ENCODE measurements at places on chromosomes 6 and 20.

DNA sequence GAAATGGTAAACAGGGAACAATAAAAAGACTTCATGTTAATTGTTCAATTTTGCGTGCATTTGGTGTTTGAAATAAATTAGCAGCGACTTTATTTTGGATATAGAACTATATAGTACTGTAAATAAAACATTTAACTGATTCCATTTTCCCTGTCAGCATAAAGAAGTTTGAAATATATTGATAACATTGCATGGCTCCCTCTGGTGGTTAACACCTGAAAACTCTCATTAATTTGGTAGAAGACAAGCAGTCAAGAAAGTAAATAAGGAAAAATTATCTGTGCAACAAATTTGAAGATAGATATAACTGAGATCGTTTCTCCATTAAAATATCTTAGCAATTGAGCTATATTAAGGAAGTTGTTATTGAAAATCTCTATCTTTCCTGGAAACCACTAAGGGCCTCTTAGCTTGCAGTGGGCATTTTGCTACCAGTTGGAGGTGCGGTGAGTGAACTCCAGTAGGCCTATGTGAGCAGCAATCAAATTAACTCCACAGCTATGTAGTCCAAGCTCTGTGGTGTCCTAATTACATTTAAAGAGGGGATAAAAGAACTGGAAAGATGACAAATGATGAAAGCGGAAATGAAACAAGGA lies 435.7 kb upstream of the FKBP1C start:
- no peak for DNase-seq

DNA sequence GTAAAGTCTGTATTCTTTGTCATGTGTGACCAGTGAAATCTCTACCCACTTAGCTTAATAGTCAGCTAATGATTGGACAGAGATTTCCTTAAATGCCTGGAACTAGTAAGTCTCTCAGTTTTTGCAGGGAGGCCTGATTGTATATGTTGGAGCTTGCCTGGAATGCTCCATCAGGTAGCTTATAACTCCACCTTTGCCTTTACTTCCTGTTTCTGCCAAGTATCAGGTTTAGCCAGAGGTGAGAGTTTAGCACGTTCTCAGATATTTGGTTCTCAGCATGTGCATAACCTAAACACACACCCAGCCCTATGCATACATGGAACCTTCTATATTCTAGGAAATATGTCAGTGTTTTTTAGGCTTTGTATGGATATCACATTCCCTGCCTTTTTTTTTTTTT lies 435.3 kb downstream of the CDKAL1 start:
- no peak for DNase-seq

DNA sequence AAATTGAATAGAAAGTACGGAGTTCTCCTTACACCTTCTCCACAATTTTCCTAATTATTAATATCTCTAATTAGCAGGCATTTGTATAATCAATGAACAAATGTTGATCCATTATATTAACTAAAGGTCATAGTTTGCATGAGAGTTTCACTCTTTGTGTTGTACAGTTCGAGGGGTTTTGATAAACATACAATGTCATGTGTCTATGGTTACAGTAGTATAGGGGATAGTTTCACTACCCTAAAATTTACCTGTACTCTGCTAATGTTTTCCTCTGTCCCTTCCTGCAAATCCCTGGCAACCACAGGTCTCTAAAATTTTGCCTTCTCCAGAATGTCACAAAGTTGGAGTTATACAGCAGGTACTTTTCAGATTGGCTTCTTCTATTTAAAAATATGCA lies 1199.8 kb upstream of the GJE1 start:
- DNase-seq = no peak

DNA sequence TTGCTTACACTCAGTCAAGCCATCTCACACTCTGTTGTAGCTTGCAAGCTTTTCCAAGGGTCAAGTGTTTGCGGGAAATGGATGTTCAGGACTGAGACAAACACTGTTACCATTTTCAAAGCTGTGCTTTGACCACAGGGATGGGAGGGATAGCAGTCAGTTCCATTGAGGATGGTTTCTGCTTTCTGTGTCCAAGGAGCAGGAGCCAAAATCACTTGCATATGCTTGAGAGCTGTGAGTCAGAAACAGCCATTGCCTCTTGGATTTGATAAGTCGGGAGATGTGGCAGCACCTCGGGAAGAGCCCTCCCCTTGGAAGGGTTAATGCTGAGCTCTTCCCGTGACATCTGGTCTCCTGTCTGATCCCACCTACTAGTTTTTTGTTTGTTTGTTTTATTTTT lies 85.2 kb downstream of the TCP11 start:
- DNase-seq = no peak

GRCh38 chr6:40196135-40196518 lies 261.9 kb upstream of the MOCS1 start:
- no peak for DNase-seq

- DNase-seq = peak; percentile 22
These were observed 258.8 kb downstream of the GMPR start for GRCh38 chr6:16496991-16497801.

GRCh38 chr6:168414336-168415097 lies 26.5 kb upstream of the SMOC2 start:
- DNase-seq = no peak

DNA sequence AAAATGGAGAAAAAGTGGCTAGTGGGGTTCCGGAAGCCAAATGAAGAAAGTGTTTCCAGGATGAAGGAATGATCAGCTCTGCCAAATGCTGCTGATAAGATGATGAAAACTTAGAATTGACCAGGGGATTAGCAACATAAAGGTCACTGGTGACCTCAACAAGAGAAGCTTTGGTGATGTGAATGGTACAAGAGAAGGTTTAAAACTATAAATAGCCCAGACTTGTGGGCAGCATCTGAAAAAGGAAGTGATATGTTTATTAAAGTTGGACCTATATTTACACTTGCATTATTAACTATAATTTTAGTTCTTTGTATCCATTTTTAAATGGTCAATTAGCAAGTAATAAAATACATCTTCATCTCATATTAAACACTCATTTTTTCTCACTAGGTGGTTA lies 45.1 kb downstream of the CGA start:
- no peak for DNase-seq

DNA sequence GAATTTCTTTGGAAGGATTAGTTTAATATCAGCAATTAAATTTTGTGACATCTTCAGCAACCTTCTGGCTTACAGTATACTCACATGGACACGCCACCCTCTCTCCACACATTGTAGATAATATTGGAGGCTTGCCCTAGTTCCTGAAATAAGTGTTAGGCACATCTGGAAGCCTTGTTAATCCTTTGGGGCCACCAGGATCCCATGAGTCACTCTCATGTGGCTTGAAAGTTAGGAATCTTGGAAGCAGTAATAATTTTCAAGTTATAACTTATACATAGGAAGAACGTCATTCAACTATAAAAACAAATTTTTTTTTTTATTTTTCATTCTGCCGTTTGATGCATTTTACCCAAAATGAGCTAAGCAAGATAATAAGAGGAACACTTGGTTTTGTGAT lies 20.5 kb downstream of the LAMA4 start:
- DNase-seq = no peak

DNA sequence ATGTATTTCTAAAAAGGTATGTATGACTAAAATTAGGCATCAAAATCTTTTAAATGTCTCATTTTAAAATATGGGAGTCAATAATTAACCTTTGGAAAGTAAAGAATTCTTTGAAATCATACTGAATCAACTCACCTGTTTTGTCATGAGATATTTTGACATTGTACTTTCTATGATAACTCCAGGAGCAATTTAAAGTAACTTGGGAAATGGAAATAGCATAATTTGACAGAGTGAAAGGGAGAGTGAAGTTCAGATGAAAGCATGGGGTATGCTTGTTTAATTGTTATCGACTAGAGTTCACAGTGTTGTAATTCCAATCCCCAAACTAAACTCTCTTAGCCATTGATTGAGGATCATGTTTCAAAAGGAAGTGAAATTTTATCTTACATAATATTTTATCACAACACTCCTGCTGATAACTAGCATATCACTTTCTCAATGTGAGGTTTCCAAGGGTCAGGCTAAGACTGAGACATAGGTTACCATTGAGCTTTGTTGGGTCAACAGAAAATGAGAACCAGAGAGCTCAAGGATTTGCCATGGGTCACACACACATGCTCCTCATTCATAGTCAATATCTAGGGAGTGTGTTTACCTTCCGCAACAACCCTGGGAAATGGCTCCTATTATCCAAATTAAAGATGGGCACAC lies 2.3 kb downstream of the GSTA1 start:
- no peak for DNase-seq

- no peak for DNase-seq
These were observed 2.6 kb upstream of the BPIFB4 start for GRCh38 chr20:33076662-33077372.

- peak; percentile 69 for DNase-seq
These were observed 24.7 kb upstream of the CCN6 start for GRCh38 chr6:112029045-112029822.

DNA sequence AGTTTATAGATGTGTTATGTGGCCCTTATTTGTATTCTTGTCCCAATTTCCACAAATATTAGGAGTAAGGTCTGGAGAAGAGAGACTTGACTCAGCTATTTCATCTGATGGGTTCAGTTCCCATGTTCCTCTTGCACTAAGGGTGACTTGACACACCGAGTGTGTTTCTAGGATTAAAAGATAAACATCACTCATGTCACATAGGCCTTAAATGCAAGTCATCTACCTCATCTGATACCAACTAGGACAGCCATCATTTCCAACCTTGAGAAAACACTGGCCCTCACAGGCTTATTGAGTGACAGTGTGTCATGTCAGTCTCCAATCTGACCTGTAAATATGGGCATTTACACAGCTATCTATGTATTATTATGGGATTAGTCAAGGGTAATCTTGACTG lies 53.0 kb upstream of the ADGRF5 start:
- no peak for DNase-seq

DNA sequence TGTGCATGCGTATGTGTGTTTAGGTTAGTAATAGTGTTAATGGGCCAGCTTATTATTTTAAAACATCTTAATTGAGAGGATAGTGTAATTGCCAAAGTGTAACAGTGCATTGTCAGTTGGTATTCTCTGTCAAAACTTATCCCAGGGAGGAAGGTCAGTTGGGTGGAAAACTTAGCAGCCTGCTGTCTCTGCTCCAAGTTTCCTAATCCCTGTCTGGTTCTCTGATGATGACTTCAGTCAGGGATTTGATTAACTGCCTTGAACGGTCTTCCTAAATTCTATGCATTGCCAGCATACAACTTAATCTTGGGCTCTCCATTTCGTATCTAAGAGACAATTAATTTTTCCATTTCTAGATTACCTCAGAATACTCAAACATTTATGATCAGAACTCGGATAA lies 51.1 kb downstream of the L3MBTL3 start:
- peak; percentile 39 for DNase-seq

GRCh38 chr6:42293386-42293977 lies 75.8 kb upstream of the MRPS10 start:
- no peak for DNase-seq

DNA sequence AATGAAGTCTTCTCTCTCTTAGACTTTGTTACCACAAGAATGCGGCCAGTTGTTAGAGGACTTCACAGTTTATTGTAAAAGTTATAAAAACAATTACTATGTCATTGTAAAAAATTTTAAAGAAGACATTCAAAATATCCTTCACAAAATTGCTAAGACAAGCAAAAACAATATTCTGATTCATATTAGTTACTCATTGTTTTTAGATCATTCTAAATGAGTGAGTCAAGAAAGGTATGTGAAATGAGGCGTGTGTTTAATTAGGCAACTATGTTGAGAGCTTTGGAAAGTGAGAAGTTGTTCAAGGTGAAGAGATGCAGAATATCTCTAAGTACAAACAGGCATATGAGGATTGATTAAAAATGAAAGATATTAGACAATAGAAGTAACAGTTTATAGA lies 875.3 kb downstream of the EYS start:
- peak; percentile 39 for DNase-seq

DNA sequence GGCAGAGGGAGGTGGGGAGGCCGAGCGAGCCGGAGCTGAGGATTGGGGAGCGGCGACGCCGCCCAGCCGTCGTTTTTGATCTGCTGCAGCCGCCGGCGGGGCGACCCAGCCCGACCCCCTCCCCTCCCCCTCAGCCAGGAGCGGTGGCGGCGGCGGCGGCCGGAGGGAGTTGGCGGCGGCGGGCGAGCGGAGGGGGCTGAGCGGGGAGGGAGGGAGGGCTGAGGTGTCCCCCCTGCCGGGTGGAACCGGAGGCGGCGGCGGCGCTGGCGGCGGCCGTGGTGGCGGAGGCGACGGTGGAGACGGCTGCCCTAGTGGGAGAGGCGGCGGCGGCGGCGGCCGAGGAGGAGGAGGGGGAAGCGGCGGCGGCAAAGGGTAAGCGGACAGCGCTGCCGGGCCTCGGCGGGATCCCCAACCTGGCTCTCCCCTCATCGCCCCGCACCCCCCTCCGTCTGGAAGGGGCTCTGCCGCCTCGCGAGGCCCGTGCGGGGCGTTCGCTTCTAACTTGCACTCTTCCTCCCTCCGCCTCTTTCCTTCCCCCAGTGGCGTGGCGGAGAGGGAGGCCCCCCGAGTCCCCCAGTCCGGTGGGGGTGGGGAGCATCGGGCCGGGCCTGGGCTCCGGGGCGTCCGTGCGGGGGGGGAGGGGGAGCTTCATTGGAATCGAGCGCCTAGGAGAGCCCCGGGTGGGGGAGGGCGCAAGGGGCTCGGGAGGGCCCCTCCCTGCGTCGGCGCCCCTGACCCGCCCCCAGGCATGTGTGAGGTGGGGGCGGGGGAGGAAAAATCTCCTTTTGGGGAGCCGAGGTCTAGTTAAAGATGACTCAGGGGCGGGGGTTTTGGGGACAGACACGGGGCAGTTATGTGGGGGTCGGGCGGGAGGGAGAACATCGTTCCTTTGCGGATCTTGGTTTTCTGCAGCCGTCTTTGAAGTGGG lies at the start of gene TAB2:
TSS of gene TAB2 (plus strand) at position 69 of the 928 bp plus-strand sequence. CDS start 52,286 bp downstream, outside the sequence.
- DNase-seq = no peak

- DNase-seq = no peak
These were observed 26.1 kb upstream of the ZNF831 start for GRCh38 chr20:59137532-59137931.

GRCh38 chr6:15498640-15499039 lies 164.2 kb downstream of the DTNBP1 start:
- no peak for DNase-seq

GRCh38 chr6:148874698-148875293 lies 128.0 kb downstream of the UST start:
- DNase-seq = no peak

GRCh38 chr20:50788045-50788991 lies 6.5 kb upstream of the BCAS4 start:
- DNase-seq = peak; percentile 83

GRCh38 chr6:87692086-87692485 lies 9.9 kb downstream of the AKIRIN2 start:
- DNase-seq = no peak

DNA sequence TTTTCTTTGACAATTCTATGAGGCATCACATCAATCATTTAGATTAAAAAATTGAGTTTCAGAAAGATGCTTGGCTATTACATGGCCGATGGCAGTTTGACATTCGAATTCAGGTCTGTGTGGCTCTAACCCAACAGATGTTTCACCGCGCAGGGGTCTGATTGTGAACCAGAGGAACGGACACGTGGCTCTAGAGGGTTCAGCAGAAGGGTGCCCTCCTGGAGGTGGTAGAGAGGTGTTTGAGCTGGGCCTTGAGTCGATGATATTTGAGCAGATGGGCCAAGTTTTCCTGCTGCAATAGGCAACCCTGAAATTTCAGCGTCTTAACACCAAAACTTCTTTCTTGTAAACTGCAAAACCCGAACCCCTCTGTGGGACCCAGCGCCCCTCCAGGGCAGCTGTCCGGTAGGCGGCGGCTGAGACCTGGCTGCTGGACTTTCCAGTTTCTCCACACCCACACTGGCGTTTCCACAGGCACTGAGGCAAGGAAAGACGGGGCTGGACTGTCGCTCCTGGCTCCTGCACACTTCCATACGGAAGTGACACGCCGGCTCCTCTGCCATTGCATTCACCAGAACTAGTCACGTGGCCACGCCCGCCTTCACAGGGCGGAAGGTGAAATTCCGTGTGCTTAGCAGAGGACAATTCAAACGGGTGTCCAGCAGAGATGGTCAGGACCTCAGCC lies 11.3 kb upstream of the AFDN start:
- DNase-seq = no peak

Data from amniotic epithelial cell (primary cell).